Large intestine (tissue), 12 donors: ENCODE measurements at places on chromosomes 16 and 17.

DNA sequence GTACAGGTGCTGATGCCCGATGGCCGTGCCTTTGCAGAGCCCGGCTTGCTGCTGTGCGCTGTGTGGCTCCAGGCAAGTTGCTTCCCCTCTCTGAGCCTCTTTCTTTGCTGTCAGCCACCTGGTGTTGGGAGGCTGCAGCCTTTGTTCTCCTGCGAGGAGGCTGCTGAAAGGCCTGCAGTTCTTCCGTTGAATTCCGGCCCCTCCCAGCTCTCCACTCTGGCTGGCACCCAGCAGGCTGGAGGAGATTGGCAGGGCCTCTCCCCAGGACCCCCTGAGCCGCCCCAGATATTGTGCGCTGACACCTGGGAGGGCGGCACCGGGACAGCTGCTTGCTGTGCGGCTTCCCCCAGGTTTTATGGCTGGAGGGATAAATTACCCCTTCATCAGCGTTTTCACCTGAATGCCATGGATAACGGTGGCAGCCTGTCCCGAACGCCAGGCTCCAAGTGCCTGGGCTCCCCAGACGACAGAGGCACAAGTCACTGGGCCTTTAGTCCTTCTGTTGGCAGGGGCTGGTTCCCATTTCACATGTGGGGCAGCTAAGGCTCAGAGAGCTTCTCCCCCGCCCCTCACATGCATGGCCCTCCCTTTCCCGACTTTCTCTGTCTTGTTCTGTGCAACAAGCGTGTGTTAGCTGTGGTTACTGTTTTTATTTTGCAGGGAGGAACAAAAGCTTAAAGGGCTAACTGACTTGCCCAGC is 35.1 kb upstream of the GSE1 start:
- no peak for DNase-seq

GRCh38 chr16:35180970-35181369 is 1721.6 kb downstream of the TP53TG3F start:
- no peak for DNase-seq

- DNase-seq: no peak
Measured at GRCh38 chr16:2040787-2041522, 6.7 kb downstream of the NTHL1 start.

GRCh38 chr17:7380321-7380720 is 568 bp upstream of the TNK1 start:
- DNase-seq: no peak

DNA sequence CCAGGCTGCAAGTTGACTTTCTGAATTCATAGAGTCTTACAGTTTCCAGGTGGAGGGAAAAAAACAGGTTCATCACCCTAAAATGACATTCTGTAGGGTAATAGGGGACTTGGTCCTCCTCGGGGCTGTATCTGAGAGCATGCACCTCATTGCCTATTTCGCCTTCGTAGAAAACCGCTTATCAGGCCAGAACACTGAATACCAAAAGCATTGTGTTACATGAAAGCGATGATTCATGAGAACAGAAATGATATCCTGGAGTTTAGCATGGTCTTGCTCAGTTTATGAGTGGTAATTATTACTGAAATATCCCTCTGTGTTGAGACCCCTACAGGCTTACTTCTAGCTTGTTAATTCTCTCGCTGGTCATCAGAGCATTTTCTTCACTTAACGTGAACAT is 61.4 kb upstream of the ARHGAP44 start:
- no peak for DNase-seq

DNA sequence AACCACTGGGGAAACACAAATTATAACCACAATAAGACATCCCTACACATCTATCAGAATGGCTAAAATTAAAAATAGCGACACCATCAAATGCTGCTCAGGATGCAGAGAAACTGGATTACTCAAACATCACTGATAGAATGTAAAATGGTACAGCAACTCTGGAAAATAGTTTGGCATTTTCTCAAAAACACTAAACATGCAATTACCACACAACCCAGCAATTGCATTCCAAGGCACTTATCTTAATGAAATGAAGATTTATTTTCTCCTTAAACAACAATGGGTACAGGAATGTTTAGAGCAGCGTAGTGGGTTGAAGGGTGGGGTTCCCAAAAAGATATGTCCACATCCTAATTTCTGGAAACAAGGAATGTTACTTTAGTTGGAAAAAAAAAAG is 309.0 kb upstream of the PMFBP1 start:
- DNase-seq: no peak

- DNase-seq: no peak
Measured at GRCh38 chr16:29198731-29199521, 207.6 kb downstream of the NPIPB11 start.

- no peak for DNase-seq
Measured at GRCh38 chr17:46814446-46814845, 4.0 kb downstream of the WNT3 start.

GRCh38 chr16:82636958-82637357 is 10.2 kb downstream of the CDH13 start:
- DNase-seq: no peak

- DNase-seq: no peak
Measured at GRCh38 chr17:499951-500461, 147.4 kb upstream of the RPH3AL start.
